Left hindlimb (tissue), 1 donor: ENCODE measurements at places on chromosomes 12 and 14.

GRCh38 chr14:69616408-69616773 lies 5.0 kb downstream of the SUSD6 start:
- DNase-seq, result no peak

GRCh38 chr14:93086441-93087055 lies 29.2 kb downstream of the ITPK1 start:
- DNase-seq, result no peak

- DNase-seq, result no peak
Measured at GRCh38 chr12:106305376-106305775, 2.8 kb downstream of the TCP11L2 start.

DNA sequence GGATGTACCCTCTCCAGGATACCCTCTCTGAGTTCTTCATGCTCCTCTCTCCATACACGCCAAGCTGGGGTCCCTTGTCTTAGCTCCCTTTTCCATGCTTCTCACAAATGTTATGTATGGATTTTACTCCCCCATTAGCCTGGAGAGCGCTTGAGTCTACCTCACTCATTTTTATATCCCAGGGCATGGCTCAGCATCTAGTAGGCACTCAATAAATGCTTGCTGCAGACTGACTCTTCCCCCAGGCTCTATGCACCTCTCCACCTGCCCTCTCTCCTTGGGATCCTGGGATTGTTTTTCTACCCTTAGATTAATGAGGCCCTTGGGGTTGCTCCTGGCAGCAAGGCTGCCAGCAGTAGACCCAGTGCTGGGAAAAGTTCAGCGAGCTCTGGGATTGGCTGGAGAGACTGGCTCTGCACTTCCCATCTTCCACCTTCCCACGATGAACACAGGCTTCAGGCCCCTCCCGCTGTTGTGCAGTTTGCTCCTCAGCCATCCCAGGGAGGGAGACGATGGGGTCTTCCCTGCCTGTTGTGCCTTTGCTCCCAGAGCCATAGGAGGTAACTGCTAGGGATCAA lies 2.2 kb downstream of the NRIP2 start:
- no peak for DNase-seq

DNA sequence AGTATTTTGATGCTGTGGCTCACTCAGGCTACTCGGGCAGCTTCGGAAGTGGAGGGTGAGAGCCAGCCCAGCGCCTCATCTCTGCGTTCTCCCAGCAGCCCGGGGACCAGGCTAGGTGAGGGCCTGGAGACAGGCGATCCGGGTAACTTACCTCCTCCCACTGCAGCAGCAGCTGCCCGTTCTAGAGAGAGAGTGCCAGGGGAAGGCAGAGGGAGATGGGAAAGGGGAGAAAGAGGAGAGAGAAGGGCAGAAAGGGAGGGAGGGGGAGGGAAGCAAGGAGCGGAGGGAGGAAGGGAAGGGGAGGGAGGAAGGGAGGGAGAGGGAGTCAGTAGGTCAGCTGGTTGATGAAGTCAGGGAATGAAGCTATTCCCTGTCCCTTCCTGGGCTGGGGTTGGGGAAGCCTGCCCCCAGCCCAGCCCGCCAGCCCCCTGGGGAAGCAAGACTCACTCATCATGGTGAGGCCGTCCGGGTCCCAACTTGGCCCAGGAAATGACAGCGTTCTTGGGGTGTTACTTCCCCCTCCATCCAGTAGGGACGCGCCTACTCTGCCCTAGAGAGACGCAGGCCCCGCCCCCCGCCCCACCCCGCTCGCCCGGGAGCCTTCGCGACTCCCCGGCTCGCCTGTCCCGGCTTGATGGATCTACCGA lies at the start of gene IFI27L2:
TSS of gene IFI27L2 (minus strand) at position 494 of the 647 bp plus-strand sequence. CDS start at position 454, 40 bp downstream.
- DNase-seq, result peak; percentile 88
